ENCODE measurements at places on chromosomes 13 and 19.
A peak's percentile ranks its signal among the peaks of the same experiment; 100 is the strongest.

GRCh38 chr13:76803831-76804230, 82.4 kb downstream of the KCTD12 start:
- no peak for DNase-seq

- peak; percentile 95 for DNase-seq
These were observed 23.9 kb upstream of the ZNF846 start for GRCh38 chr19:9792206-9793070.

DNA sequence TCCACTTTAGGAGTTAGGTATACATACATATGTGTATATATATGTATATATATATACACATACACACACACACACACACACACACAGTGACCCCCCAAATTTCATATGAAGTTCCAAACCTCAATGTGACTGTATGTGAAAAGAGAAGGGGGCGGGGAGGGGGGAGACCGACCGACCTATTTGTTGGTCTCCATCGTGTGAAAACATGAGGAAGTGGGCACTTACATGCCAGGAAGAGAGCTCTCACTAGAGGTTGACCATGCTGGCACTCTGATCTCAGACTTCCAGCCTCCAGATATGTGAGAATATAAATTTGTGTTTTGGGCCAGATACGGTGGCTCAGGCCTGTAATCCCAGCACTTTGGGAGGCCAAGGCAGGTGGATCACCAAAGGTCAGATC, 24.6 kb downstream of the ZNF562 start:
- DNase-seq = no peak

DNA sequence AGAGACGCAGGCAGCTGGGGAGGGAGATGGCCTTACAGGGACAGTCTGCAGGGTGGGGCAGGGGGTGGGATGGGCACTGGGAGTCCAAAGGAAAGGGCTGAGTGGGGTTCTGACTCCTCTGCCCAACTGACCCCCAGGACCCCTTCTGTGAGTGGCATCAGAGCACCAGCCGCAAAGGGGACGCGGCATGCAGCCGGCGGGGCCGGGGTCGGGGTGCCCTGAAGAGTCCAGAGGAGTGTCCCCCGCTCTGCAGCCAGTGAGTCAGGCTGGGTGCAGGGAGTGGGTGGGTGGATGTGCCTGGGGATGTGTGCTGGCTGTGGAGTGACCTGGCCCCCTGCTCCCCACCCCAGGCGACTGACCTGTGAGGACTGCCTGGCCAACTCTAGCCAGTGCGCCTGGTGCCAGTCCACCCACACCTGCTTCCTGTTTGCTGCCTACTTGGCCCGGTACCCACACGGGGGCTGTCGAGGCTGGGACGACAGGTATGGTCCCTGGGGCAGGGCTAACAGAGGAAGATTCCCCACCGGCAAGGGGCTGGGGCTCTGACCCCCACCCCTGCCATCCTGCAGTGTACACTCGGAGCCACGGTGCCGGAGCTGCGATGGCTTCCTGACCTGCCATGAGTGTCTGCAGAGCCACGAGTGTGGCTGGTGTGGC, 25.8 kb downstream of the MEGF8 start:
- no peak for DNase-seq

DNA sequence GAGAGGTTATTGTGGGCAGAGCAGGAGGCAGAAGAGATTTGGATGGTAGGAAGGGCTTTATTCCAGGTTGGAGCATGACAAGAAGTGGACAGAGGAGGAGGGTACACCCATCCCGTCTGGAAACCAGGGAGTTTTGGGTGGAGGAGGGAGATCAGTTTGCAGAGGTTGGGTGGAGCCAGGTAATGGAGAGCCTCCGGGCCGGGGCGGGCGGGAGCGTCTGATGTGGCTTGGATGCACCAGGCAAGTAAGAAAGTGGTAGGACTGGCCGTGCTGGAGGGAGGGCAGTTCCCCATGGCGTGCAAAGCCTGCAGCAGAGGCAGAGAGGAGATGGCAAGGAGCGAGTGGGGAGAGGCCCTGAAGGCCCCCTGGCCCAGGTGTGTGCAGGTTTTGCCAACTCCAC, 10.9 kb downstream of the IGFLR1 start:
- DNase-seq = no peak

DNA sequence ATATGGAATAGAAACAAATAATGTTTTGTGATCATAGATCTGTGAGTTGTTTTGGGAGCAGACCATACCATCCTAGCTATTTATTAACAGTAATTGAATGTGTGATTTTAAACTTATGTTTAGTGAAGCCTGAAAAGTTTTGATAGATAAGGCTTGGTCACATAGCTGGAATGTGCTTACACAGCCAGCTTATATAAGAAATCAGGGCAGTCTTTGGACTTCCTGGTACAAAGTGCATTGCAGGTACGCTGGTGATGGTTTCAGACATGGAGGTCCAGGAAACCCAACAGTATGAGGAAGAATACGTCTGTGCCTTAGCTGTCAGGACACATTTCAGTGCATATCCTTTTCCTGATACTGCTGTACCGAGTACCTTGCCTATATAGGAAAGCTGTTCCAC, 2316.2 kb upstream of the PCDH20 start:
- DNase-seq = no peak

DNA sequence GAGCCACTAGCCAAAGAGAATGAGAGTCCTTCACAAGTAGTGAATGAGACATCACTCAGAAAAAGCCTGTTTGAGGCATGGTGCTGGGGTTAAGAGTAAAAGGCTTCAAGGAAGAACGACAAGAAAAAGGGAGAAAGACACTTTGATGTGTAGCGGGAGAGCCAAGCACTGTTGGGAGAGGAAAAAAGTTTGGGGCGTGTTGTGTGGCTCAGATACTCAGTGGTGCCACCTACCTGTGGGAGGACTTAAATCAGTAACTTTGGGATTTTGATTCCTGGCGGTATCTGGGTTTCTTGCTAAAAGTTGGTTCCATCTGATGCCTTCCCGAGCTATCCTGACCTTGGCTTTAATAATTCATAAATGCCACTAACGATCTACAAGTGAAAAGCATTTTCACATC, 12.3 kb downstream of the ELSPBP1 start:
- DNase-seq = no peak

DNA sequence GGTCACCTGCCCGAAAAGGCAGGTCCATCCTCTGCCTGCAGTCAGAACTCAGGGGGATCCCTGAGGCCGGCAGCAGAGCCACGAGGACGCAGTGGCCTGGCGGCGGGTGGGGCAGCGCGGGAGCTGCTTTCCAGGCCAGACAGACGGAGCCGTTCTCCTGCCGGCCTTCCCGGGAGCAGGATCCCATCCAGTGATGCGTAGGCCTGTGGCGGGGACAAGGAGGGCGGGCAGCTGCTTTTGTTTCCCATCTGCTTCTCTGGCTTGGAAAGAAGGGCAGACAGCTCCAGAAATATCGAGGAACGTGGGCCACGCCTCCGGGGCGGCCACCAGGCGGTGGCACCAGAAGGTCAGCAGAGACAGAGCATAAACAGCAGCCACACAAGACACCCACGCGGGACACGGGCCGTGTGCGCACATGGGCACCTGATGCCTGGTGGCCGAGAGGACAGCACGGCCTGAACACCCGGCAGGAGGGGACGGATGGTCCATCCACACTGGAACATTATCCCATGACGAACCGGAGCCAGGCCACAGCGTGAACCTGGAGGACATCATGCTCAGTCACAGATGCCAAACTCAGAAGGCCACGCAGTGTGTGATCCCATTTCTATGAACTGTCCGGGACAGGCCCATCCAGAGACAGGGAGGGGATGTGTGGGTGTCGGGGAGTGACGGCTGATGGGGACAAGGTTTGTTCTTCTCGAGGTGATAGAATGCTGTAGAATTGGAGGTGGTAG, 13.9 kb upstream of the MKNK2 start:
- no peak for DNase-seq

DNA sequence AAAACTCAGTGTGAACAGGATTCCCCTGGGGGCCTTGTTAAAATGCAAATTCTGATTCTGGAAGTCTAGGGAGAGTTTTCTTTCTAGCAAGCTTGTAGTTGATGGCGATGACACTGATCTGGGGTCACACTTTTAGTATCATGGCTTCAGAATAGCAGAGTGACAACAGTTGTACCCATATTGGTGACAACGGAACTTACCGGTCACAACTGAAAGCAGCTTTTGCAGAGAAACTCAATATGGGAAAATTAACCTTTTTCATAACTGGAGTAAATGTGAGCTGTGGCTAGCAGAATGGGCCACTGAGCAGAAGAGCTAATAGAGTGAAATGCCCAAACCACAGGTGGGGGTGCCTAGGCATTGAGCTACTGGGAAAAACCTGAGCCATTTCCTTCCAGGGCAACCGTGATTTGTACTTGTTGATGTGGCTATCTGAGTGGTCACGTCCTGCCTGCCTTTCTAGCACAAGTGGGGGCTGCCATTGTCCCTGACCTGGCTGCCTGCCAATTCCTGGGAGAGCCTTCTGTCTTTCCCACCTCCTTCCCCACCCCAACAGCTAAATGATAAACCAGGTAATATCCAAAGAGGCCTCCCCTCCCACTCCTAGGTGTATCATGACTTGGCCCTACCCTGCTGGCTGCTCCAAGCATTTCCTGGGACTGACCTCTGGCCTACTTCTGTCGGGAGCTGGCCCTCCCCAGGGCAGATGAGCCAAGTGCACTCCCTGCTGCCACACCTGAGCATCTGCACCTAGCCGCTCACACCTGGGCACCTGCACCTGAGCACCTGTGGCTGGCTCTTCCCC, 1.7 kb upstream of the SLC10A2 start:
- DNase-seq = no peak

DNA sequence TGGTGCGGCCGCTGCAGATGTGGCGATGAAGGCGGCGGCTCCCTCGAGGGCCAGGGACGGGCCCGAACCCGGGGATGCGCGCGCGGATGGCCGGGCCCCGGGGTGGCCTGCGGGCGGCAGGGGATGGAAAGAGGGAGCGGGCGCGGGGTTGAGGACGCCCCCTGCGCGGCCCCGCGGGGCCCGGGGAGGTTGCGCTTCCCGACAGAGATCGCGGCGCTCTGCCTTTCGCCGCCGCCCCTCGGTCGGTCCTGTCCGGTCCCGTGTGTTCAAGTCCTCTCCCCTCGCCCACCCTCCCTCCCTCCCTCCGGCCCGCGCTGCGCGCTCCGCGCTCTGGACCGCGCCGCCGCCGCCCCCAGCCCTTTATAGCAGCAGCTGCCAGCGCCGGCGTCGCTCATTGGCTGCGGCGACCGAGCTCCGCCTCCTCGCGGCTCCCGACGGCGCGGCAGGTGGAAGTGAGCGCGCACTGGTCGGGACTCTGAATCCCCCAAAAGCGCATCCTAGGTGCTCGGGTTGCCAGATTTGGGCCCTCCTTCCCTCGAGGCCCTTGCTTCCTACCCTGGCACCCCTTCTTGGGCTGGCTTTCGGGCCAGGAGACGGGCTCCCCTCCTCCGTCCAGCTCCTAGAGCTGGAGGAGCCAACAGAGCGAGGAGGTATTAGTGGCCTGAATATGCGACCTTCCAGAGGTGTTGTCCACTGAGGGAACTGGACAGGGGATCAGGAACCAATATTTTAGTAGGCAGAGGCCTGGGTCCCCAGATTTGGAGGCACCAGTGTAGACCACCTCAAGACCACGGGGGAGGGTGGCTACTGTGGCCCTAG, at the start of gene ELAVL3:
ELAVL3 (minus strand) TSS at position 332 of the 819 bp plus-strand sequence. CDS start 438 bp downstream, outside the sequence.
- DNase-seq = no peak

DNA sequence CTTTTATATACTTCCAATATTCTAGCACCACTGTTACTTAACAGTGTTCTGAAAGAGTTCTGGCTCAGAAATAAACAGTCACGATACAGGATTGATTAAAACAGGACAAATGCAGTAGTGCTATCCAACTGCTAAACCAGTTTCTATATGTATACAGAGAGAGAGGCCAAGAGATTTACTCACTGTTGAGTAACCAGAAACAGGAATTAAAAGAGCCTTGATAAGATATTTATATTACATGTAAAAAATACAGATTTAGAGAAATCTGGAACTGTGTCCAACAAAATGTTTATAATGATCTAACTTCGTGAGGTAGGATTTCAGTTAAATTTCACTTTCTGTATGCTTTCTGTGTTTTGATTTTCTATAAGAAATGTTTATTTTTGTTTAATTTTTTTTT, 116.6 kb downstream of the CDK8 start:
- no peak for DNase-seq

- no peak for DNase-seq
These were observed 17.3 kb upstream of the ERCC1 start for GRCh38 chr19:45440873-45441654.

DNA sequence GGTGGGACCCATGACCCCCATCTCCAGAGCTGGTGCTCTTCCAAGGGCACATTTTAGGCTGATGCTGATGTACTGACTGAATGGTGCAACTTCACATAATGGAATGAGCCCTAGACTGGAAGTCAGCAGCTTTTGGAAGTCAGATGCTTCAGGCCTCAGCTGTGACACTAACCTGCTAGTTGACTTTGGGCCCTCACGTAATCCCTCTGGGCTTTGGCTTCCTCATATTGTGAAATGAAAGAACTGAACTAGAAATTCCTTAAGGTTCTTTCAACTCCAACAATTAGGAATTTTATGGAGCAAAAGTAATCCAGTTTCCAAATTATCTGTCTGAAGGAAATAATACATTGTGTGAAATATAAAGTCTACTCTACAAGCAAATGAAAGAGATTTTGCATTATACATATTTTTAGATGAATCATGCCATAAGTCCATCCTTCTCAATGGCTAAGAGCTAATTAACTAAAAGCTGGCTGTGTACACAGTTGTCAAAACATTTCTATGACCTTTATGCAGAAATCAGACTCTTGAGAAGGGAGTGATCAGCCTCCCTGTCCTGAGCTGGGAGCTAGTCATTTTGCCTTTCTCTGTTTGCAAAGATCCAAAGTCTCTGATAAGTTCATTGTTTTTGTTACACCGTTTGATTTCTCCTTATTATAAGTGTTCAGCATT, 204.2 kb downstream of the DCLK1 start:
- no peak for DNase-seq

DNA sequence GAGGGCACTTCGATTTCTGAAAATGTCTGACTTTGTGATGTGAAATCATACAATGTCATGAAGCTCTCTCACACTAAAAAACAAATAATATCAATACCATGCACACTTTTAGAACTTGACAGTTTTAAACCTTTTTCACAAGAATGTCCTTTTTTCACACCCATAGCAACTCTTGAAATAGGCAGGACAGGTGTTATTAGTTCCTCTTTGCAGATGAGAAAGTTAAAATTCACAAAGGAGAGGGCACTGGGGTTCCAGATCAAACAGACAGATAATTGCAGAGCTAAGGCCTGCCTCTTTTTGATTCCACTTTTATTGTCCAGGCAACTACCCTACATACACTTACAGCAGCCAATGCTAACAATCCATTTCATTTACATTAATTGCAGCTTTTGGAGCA, 142.8 kb downstream of the KLF12 start:
- no peak for DNase-seq

- DNase-seq = no peak
These were observed 9.3 kb downstream of the EBPL start for GRCh38 chr13:49681842-49682435.

- peak; percentile 27 for DNase-seq
These were observed 25.4 kb downstream of the RAB20 start for GRCh38 chr13:110536006-110536693.

All from CD4-positive, alpha-beta T cell treated with Interleukin-21 for 1 hour (primary cell).